Memory B cell (primary cell): ENCODE measurements at places on chromosomes 12 and 14.

DNA sequence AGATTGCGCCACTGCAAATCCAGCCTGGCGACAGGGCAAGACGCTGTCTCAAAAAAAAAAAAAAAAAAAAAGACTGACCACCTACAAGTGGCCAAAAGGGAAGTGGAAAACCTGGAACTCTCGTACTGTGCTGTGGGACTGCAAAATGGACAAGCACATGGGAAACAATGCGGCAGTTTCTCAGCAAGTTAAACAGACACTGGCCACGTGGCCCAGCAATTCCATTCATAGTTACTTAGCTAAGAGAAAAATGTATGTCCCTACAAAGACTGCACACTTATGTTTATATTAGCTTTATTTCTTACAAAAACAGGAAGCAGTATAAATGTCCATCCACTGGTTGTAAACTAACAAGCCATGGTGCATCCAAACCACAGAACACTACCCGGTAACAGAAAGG lies 5.6 kb downstream of the CHFR start:
- DNase-seq = no peak

DNA sequence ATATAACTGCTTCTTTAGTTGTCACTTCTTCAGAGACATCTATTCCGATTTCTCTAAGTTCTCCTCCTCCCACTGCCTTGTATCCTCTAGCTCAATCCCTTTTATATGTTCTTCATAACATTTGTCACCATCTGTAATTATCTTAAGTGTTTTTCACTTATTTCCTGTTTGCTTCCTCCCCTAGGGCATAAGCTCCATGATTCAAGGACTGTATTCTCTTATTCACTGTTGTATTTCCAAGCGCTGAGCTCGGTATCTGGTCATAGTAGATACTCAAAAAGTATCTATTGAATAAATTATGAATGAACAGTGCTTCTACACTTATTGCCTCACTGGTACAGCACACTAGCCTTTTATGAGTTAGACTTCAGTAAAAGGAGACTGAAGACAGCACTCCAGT lies 109.0 kb upstream of the TMPO start:
- no peak for DNase-seq

- no peak for DNase-seq
These were observed 9.8 kb upstream of the RIMKLB start for GRCh38 chr12:8687846-8688601.

DNA sequence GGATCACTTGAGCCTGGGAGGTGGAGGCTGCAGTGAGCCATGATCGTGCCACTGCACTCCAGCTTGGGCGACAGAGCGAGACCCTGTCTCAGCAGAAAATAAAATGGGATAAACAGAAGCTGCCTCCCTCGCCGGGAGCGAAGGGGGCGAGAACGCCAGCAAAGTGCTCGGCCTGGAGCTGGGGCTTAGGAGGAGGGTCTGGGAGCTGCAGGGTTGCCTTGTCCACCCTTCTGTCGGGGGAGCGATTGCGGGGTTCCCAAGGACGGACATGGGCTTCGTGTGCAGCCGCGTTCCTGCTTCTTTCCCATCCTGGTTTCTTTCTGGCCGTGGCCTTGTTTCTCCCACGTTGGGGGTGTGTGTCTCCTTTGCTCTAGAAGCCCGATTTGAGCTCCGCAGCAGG lies 27.9 kb upstream of the MLXIP start:
- no peak for DNase-seq

DNA sequence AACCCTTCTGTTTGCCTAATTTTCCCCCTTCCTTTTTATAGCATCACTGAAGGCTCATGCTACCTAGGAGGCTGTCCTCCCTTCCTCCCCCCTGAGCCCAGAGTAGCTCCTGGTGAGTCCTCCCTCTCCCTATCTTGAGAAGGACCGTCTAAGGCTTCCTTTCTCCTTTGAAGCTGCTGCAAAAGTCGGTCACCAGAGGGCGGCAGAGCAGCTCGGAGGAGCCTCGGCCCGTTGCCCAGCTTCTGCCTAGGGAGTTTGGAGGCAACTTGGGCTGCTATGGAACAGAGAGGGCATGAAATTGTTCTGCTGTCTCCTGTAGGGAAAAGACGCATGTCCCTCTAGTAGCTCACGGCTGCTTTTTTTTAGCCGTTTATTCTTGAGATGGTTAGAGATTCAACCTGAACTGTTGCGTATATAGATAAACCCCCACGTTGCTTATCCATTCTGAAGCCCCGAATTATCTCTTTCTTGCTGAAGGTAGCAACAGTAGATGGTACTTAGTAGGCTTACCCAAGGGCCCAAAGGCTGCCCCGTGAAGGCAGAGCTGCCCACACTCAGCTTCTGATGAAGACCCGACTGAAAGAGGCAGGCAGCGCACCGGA lies 5.7 kb downstream of the WNT5B start:
- DNase-seq = peak; percentile 56

- DNase-seq = no peak
These were observed 193.3 kb downstream of the TMEM117 start for GRCh38 chr12:44029194-44029593.

GRCh38 chr12:93139028-93139665 lies 210.1 kb upstream of the EEA1 start:
- peak; percentile 21 for DNase-seq

DNA sequence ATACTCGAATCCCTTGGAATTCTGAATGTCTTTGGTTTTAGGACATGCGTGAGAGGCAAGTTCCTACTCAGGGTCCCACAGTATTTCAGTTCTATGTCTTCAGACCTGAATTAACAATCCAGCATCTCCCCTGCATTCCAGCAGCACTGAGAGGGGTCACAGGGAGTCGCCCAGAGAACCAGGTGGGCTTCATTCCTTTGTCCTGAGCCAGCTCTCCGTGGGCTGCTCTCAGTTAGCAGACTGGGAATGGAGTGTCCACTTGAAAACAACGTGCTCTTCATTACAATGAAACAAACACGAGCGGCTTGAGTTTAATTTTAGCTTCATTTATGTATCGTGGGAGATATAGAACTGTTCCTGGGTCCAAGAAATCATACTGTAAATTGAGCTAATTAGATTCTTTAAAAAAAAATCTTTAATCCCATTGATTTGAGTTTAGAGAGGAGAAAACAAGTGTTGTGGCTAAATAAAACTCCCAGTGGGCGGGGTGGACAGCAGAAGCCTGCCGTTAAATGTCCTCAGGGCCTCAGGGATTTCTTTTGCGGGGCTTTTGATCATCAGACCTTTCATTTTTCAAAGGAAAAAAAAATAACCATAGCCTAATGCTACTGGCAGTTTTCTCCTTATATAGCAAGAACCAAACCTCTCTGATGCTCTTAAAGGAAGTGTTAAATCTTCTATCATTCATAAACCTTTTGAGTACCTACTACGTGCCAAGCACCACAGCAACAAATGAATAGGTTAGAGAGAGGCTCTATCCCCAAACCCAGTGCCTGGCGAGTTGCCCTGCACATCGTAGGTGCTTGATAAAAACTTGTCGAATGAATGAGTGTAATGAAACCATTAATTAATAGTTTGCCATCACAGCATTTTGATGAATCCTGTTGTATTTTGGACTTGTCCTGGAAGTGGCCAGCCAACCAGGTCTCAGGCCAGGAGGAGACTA lies 140.4 kb downstream of the CHST11 start:
- DNase-seq = no peak

- DNase-seq = no peak
These were observed 398.4 kb upstream of the NOVA1 start for GRCh38 chr14:26996246-26996645.

DNA sequence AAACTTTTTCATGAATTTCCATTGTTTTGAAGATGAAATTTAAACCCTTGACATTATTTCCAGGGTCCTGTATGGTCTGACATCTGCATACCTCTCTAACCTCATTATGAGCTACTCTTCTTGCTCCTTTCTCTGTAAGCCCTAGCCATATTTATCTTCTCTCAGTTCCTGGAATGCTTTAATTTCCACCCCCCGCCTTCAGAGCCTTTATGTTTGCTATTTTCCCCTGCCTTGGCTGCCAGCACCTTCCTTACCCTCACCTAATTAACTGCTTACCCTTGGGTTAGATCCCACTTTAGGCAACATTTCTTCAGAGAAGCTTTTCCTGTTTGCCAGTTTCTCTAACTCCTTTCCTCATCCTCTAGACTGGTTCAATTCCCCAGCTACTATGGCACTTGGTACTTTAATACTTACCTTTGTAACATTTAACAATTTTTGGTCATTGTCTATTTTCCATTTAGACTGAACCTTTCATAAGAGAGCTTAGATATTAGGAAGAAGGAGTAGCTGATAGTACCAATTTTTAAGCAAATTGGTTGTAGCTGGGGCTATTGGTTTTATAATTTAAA lies 6.0 kb downstream of the STYX start:
- DNase-seq = no peak

DNA sequence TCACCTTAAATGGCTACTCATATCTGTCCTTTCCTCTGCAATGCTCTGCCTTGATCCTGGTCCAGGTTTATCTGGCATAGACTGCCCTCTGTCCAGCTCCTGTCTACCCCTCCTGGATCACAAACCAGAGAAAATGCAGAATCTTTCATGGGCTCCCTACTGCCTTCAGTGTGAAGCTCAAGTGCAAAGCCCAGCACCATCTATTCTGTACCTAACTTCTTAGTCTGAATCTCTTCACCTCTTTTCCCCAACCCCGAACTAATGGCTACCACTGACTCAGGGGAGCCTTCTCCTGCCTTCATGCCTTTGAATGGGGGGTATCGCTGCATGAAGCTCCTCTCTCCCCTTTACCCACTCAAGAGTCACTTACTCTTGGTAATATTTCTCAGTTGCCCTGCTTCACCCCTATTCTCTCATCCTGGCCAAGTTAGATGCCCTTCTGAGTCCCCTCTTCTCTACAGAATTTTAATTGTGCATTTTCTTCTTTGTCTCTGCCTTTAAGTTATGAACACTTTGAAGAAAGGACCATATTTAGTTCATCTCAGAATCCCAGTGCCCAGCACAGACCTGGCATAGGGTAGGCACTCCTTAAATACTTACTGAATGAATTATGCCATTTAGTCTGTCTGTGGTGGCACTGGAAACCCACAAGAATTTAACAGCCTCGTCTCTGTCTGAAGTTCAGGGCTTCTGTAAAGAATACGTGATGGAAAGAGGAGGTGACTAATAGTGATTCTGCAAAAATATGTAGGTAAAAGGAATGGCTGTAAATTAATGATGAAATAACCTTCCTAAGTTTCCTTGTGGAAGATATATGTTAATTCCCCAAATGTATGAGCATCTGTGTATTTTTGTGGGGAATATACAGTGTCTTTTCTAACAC lies 191.3 kb upstream of the AMIGO2 start:
- no peak for DNase-seq

DNA sequence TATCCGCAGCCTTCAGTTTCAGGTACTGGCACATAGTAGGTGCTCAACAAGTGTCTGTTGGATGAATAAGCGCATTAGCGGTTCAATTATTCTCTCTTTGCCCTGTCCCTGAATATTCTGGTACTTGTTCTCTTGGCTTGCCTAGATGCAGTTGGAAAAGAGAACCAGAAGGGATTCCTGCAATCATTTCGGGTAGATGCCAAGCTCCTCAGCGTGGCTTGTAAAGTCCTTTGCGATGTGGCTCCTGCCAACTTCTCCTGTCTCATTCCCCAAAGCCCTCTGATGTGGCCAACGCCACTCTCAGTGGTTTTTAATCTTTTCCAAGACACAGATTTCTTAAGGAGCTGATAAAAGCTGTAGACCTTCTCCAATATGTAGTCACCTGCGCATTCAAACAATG lies 230.3 kb downstream of the SUDS3 start:
- DNase-seq = no peak

DNA sequence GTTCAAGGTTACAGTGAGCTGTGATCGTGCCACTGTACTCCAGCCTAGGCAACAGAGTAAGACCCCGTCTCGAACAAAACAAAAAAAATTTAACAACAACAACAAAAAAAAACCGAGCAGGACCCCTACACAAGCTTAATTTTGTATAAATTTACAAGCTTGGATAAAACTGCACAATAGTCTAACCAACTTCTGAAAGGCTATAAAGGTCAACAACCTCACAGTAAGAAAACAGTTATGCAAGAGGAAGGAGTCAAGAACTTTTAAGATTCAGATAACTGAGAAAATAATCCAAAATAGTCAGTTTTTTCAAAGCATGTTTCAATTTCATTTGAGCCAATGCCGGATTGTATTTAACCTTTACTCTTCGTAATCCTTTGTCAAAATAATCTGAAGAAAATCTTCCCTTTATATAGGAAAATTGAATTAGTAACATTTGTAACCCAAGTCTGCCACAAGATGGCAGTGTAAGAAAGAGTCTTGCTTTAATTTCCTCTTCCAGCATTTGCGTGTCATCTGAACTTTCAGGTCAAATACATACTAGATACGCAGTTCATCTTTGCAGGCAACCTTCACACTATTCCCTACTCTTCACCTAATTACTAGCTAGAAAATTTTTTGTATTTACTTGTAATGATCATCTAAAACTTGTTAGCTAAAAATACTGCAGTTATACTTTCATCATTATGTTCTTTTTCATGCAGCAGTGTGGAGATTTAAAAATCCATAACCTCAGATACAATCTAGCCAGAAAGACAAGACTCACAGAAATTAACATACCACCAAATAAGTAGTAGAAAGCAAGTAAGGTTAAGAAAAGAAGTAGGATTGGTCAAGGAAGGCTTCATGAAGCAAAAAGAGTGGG lies 5.8 kb downstream of the CCNB1IP1 start:
- peak; percentile 20 for DNase-seq

GRCh38 chr12:89051065-89051677 lies 301.1 kb downstream of the DUSP6 start:
- DNase-seq = peak; percentile 57

- DNase-seq = no peak
These were observed 48.4 kb downstream of the SLC4A8 start for GRCh38 chr12:51472984-51473383.

GRCh38 chr14:57480051-57480450 lies 13.6 kb downstream of the CCDC198 start:
- no peak for DNase-seq

GRCh38 chr14:101601606-101602465 lies 40.5 kb downstream of the DIO3 start:
- DNase-seq = no peak

DNA sequence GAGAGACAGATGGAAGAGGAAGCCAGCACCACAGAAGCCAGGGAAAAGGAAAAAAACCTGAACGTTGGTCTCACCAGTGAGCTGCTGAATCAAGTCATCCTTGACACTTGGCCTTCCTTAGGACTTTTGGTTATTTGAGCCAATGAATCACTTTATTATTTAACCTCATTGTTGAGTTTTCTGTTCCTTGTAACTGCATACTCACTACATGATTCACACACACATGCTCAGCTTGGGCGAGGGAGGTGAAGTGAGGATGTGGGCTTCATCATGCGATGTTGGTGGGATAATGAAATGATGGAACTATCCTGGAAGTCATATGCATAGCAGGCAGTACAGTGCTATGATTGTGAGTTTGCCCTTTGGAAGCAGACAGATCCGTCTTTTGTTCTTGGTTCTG lies 40.6 kb upstream of the RPH3A start:
- no peak for DNase-seq

DNA sequence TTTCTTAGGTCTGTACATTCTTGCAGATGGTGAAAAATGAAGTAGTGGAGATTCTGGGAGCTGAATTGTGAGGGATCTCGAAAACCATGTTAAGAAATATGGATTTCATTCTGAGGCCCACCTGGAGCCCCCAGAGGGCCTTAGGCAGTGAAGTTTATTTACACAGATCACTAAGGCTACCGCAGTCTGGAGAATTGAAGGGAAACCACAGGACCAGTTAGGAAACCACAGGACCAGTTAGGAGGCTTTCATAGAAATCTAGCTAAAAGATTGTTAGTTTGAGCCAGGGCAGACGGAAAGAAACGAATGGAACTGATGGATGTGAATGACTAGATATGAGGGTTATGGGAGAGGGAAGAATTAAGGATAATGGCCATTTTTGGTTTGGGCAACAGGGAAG lies 7.2 kb downstream of the CBLN3 start:
- no peak for DNase-seq

GRCh38 chr14:54193871-54194270 lies 202.9 kb upstream of the CDKN3 start:
- no peak for DNase-seq
